Cardiac muscle cell (in vitro differentiated cells and primary cell): ENCODE measurements at places on chromosomes 7 and 10. TPM values are rescaled to one million over a fixed set of nuclear protein-coding genes. Genes with fewer than 3 reads are reported as not detected.

OR2A42 gene
- polyA plus RNA-seq = not detected in 2 replicates

GRCh38 chr10:21080261-21080660 is 183.2 kb upstream of the NEBL start:
- no peak for DNase-seq

GRCh38 chr10:13784067-13784466 is 197.3 kb downstream of the PRPF18 start:
- no peak for DNase-seq

DNA sequence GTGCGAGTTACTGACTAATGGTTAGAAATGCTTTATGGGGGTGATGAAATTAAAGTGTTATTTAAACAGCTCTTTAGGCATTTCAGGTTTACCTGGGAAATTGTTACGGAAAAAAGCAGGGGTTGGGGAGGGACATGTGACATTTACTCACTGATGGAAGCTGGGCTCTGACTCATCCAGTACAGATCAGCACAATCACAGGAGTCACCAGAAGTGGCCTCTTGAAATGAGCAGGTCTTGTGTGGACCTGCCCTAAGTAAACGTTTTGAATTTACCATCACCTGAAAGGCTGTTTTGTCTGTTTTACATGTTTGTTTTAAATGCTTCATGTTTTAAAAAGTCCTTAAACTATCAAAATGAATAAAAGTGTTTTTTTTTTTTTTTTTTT is 2.3 kb downstream of the GLRX3 start:
- peak; percentile 21 for DNase-seq

GRCh38 chr10:71076473-71077142 is 135.8 kb upstream of the UNC5B start:
- DNase-seq = no peak

LIPF gene
- not detected in 2 replicates for polyA plus RNA-seq
